Natural killer cell (primary cell): ENCODE measurements at places on chromosomes 6 and 20. TPM values are rescaled to one million over a fixed set of nuclear protein-coding genes. Genes with fewer than 3 reads are reported as not detected.

GRCh38 chr6:144785056-144785455 is 499.9 kb downstream of the UTRN start:
- no peak for DNase-seq
- no peak overlapping the region for H3K27ac ChIP-seq
- no peak overlapping the region for H3K4me3 ChIP-seq

DNA sequence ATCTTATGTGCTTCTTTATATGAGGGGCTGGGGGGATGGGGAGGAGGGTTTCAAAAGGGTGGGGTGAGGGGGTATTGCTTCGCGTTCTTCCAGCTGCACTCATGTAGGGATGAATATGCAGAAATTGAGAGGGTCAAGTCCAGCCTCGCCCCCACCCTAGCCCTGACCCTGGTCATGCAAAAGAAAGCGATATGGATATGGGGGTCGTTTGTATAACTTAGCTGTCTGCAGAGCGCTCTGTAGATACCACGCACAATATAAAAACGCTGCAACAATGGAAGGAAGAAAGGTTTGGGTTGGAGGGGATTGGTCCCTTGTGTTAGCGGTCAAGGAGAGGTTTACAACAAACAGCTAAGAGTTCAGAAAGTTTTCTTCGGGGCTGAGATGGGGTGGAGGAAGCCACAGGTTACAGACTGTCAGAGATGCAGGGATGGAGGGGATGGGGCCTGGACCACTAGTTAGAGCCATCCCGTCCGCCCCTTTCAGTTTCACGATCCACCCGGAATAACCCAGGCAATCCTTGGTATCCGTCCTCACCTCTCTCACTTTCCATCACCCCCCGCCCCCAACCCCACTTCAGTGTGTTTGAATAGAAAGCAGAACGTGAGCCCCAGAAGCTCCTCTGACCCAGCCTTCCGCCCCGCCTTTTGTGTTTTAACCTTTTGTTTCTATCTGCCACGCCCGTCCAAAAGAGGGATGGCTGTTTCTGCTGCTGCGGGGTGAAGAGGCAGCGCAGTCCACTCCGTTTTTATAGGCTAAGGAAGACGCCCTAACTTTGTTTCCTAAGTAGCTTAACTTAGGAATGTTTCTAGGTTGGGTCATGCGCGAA is 73.5 kb downstream of the SOX4 start:
- DNase-seq = no peak
- H3K27ac ChIP-seq = no peak overlapping the region
- no peaks in the 10 kb centered on the region for H3K36me3 ChIP-seq
- no peak overlapping the region for H3K4me3 ChIP-seq
- peaks cover 36% of the 10 kb centered on the region for H3K27me3 ChIP-seq

The HBS1L gene
- total RNA-seq = 80.1 TPM

The SLC22A2 gene
- not detected for total RNA-seq

The HAO1 gene
- not detected for total RNA-seq

The MCHR2 gene
- not detected for total RNA-seq

DNA sequence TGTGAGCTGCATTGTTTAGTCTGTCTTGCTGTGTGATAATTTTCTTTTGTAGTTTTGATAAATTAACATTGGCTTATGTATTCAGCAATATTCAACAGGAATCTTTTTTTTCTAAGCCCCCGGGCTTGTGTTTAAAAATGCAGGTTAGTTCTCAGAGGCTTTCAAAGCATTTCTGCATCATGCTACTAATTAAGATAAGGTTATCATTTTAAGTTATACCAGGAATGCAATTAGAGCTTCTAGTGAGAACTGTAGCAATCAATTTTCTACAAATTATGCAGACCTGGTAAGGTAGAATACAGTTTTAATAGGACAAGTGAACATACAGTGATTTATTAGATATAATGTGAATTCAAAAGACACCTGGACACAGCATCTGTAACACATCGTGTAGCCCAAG is 179.2 kb downstream of the PRL start:
- no peaks in the 10 kb centered on the region for H3K36me3 ChIP-seq
- no peak overlapping the region for H3K4me3 ChIP-seq

GRCh38 chr20:13756551-13756950 is 28.2 kb downstream of the ESF1 start:
- DNase-seq = no peak
- peaks cover 30% of the 10 kb centered on the region for H3K36me3 ChIP-seq
- H3K27ac ChIP-seq = no peak overlapping the region

GRCh38 chr6:68876792-68877493 is 241.9 kb downstream of the ADGRB3 start:
- no peak overlapping the region for H3K4me3 ChIP-seq
- no peaks in the 10 kb centered on the region for H3K36me3 ChIP-seq
- no peaks in the 10 kb centered on the region for H3K4me1 ChIP-seq

- H3K4me3 ChIP-seq = no peak overlapping the region
- peaks cover 7% of the 10 kb centered on the region for H3K4me1 ChIP-seq
- no peak overlapping the region for H3K27ac ChIP-seq
- H3K27me3 ChIP-seq = no peaks in the 10 kb centered on the region
- peaks cover 50% of the 10 kb centered on the region for H3K36me3 ChIP-seq
These were observed 24.0 kb downstream of the CDK5RAP1 start for GRCh38 chr20:33377366-33377765.

- no peak overlapping the region for H3K27ac ChIP-seq
- no peaks in the 10 kb centered on the region for H3K27me3 ChIP-seq
- H3K4me3 ChIP-seq = no peak overlapping the region
- H3K36me3 ChIP-seq = no peaks in the 10 kb centered on the region
These were observed 23.8 kb upstream of the MTHFD1L start for GRCh38 chr6:150841697-150842096.

GRCh38 chr20:46093531-46093930 is 3.8 kb upstream of the NCOA5 start:
- no peak overlapping the region for H3K4me3 ChIP-seq
- no peak overlapping the region for H3K27ac ChIP-seq
- no peak for DNase-seq
- peaks cover 7% of the 10 kb centered on the region for H3K27me3 ChIP-seq

The BTBD3 gene
- total RNA-seq = 2.2 TPM

The TSBP1 gene
- not detected for total RNA-seq

The RRP36 gene
- total RNA-seq = 43.9 TPM

DNA sequence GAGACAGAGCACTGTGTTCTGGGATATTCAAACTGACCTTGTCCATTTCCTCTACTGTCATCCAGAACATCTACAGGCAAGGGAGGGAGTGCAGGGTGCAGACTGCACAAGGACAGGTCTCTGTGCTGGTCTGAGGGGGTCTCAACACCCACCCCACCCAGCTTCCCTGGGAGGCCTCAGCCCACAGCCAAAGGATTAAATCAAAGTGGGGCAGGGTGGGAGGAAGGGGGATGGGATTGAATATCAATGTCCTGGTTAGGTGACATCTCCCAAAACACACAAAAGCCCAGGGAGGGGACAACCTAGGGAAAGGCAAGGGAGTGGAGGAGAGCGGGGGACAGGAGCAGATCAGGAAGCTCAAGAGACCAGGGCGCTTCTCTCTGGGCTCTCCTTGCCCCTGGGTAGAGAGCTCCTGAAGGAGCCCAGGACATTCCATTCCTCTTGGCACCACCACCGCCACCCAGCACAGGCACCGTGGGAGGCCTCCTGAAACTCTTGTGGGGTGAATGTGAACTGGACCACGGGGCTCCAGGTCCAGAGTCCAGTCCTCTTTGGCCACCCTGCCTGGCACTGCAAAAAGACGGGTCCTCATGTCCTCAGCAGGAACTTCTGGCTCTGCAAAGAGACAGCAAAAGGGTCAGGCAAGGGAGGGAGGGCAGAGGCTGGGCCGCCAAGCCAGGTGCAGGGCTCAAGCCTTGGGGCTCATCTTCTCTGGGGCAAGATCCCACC is 73.9 kb downstream of the JPH2 start:
- no peak overlapping the region for H3K27ac ChIP-seq
- no peaks in the 10 kb centered on the region for H3K4me1 ChIP-seq
- no peak overlapping the region for H3K4me3 ChIP-seq
- no peaks in the 10 kb centered on the region for H3K36me3 ChIP-seq

The CRISP2 gene
- total RNA-seq = not detected

The E2F1 gene
- 4.6 TPM for total RNA-seq

DNA sequence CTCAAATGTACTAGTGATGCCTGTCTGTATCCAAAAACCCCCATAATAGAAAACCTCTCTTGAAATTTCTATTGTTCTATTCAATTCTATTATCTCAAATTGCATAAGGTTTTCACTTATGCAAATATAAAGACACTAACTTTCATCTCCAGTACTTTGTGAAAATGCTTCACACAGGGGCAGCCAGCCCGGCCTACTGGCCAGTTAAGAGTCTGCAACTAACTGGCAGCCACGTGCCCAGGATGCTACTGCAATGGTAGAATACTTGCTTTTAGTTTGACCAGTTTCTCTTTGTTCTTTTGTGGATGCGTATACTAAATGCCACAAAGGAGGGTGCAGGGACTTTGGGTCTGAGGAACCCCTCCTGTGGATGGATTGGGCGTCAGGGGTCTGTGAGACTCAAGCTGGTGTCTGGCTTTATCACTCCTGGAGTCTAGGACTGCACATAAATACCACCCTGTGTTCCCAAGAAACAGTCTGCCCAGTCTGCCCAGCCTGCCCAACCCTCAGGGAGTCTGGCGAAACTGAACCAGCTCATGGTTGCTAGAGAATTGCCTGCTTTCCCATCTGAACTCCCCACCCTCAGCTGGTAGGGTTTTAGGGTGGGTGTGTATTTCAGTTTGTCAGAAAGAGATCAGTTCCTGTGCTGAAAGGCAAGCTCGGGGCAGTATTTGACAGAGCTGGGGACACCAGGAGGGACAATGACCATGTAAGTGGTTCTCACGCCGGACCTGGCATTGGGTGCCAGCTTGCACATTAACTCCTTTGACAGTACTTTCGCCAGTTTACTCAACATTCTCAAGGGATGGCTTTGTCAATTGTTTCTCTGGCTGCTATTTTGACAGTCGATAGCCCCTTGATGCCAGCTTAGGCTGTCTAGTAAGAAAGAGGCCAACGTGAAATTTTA is 558.2 kb upstream of the JAG1 start:
- no peaks in the 10 kb centered on the region for H3K4me1 ChIP-seq
- no peaks in the 10 kb centered on the region for H3K27me3 ChIP-seq
- no peak for DNase-seq
- H3K27ac ChIP-seq = no peak overlapping the region

DNA sequence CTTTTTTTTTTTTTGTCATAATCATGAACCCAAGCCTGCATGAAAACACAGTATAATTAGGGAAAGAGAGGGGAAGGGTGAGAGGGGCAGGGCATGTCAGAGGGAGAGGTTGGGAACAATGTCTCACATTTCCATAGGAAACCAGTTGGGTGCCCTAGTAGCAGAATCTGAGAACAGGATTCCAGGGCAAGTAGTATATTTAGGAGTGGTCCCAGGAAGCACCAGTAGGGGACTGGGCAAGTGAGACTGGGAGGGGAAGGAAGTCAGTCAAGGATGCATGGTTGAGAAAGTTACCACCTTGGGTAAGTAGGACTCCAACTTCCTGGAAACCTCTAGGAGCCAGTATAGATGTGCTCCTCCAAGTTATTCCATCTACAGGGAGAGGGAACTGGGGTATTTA is 88.6 kb upstream of the MAFB start:
- H3K36me3 ChIP-seq = no peaks in the 10 kb centered on the region
- peaks cover 4% of the 10 kb centered on the region for H3K4me1 ChIP-seq
- H3K27me3 ChIP-seq = no peaks in the 10 kb centered on the region

DNA sequence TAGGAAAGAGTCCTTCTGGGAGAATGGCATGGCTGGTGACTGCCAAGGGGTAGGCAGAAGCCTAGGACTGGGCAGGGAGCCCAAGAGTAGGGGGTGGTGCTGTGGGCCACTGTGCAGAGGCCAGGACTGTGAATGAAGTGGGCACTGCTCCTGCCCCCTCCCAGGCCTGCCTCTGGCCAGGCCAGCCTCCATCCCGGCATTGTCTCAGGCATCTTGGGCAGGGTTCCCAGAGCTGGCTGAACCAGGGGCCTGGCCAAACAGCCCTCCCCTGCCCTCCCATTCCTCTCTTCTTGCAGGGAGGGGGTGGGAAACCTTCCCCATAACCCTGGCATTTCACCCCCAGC is 81.6 kb downstream of the MRPL14 start:
- no peaks in the 10 kb centered on the region for H3K4me1 ChIP-seq
- H3K27me3 ChIP-seq = no peaks in the 10 kb centered on the region
- no peaks in the 10 kb centered on the region for H3K36me3 ChIP-seq
- no peak overlapping the region for H3K4me3 ChIP-seq
- DNase-seq = no peak

DNA sequence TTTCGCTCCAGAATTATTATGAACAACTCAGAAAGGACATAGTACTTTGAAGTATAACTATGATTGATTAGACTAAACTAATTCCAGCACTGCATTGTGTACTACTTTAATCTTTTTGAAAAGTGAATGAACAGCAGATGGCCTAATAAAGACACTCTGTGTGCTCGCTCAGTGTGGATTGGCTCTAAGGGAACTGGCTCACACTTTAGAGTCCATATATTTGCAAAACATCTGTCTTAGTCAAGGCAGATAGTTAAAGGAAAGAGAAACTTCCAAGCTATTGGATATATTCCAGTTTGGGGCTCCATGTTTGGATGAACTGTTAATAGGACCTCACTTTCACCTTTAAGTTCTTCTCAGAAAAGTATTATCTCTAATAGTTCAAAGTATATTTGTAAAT is 218.9 kb downstream of the EYA4 start:
- H3K27me3 ChIP-seq = no peaks in the 10 kb centered on the region
- no peak overlapping the region for H3K27ac ChIP-seq
- H3K36me3 ChIP-seq = no peaks in the 10 kb centered on the region
- no peak for DNase-seq
- no peak overlapping the region for H3K4me3 ChIP-seq
- no peaks in the 10 kb centered on the region for H3K4me1 ChIP-seq

- no peak for DNase-seq
- H3K4me1 ChIP-seq = no peaks in the 10 kb centered on the region
- H3K4me3 ChIP-seq = no peak overlapping the region
- no peak overlapping the region for H3K27ac ChIP-seq
These were observed 46.5 kb downstream of the PLEKHG1 start for GRCh38 chr6:150646228-150646627.

DNA sequence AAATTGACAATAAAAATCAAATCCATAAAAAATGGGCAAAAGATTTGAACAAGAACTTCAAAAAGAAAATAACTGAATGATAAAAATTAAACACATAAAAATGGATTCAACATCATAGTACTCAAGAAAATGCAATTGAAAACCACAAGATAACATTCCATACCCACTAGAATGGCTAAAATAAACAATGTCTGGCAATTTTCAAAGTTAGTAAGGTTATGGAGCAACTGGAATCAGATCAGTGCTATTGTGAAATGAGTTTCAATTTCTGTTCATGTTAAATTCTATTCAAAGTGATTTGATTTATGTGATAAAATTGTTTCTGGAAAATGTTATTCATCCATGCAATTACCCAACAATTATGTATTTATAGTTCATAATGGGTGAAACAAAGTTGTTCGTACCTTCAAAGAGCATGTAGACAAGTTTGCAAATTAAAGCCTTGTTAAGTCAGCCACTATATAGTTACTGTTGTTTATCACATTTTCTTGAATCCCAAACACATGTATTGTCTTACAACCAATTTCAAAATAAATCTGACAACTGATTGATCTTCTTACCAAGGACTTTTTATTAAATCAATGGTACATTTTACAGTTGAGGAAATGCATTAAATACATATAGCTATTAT is 151.5 kb upstream of the CENPW start:
- H3K36me3 ChIP-seq = no peaks in the 10 kb centered on the region
- H3K27me3 ChIP-seq = no peaks in the 10 kb centered on the region
- no peak overlapping the region for H3K27ac ChIP-seq
- no peak for DNase-seq
- H3K4me3 ChIP-seq = no peak overlapping the region
- no peaks in the 10 kb centered on the region for H3K4me1 ChIP-seq
